ENCODE measurements at places on chromosomes 3 and 15. TPM values are rescaled to one million over a fixed set of nuclear protein-coding genes. Genes with fewer than 3 reads are reported as not detected.

- H3K4me3 ChIP-seq: no peak overlapping the region
Observed at GRCh38 chr3:32492684-32493436, 9.8 kb downstream of the CMTM6 start.

DNA sequence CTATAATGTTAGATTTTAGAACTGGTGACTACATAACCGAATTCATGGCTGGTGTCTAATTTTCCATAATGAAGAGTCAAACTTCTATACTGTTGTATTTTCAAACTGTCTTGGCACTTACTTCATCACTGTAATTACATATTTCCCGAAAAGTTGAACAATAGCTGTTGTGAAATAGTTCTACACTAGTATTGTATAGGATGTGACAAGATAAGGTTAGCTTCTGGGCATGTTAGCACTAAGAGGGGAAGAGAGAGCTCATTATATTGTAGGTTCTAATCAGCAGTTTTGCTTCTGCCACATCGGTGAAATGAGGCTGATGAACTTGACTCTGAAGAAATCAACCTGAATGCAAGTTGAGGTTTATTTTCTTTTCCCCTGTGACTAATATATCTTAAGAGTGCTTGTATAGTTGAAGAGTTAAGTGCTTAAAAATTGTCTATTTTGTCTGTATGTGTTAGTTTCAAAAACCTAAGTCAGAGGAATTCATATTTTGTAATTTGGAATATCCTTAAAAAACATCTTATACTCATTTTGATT, 8.9 kb downstream of the GYG1 start:
- no peak for DNase-seq
- H3K36me3 ChIP-seq: peaks cover 16% of the 10 kb centered on the region
- no peak overlapping the region for H3K27ac ChIP-seq
- H3K27me3 ChIP-seq: no peaks in the 10 kb centered on the region

- peak overlapping the region; percentile 66 for H3K27ac ChIP-seq
- peak overlapping the region; percentile 85 for H3K4me3 ChIP-seq
- peaks cover 11% of the 10 kb centered on the region for H3K4me1 ChIP-seq
- no peak for DNase-seq
Observed at GRCh38 chr15:90201944-90202375, 830 bp downstream of the SEMA4B start.

DNA sequence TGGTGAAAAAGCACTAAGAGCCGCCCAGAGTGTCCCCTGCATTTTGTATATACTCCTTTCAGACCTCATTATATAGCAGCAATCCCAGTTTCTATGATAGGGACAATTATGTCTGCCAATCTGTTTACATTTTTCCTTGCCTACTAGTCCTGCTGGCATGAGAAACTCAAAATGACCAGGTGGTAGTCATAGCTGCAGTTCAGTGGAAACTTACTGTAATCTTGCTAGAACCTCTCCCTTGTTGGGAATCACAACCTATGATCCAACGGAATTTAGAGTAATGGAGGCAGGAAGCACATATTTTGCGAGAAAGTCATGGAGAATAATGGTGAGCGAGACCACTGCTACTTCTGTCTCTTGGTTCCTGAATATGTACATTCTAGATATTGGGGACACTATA, 28.6 kb upstream of the MINAR1 start:
- H3K27me3 ChIP-seq: no peaks in the 10 kb centered on the region
- H3K4me3 ChIP-seq: no peak overlapping the region
- H3K4me1 ChIP-seq: no peaks in the 10 kb centered on the region
- no peaks in the 10 kb centered on the region for H3K36me3 ChIP-seq
- no peak for DNase-seq
- no peak overlapping the region for H3K27ac ChIP-seq

GRCh38 chr3:134600685-134601463, 49.9 kb downstream of the KY start:
- no peak overlapping the region for H3K4me3 ChIP-seq
- H3K36me3 ChIP-seq: no peaks in the 10 kb centered on the region
- H3K4me1 ChIP-seq: peaks cover 20% of the 10 kb centered on the region
- H3K27me3 ChIP-seq: peaks cover 37% of the 10 kb centered on the region
- no peak overlapping the region for H3K27ac ChIP-seq

UTS2B gene
- total RNA-seq: 0.90 TPM

C2CD4A gene
- not detected for total RNA-seq

KLF15 gene
- total RNA-seq: 1.1 TPM

OR5K2 gene
- total RNA-seq: not detected

C3orf49 gene
- total RNA-seq: not detected

LNP1 gene
- 4.3 TPM for total RNA-seq
